ENCODE measurements at places on chromosomes 5 and 9.

DNA sequence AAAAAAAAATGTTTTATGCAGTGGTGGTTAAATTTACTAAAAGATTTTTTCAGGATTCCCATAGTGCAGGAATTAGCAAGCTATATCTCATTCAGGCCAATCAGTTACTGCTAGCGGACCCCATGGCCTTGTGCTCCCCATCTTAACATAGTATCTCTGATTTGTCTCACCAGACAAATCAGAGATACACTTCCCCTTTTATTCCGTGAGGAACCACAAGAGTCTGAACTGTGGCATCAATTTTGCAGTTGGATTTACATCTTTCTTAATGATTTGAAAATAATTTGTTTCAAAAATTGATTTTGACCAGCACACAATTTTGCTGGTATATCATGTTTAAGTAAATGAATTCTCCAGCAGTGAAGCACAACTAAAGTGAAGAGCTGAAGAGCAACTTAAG, 17.9 kb downstream of the ITGA1 start:
- no peak for DNase-seq

GRCh38 chr5:126445502-126446174, 22.4 kb downstream of the GRAMD2B start:
- no peak for DNase-seq

DNA sequence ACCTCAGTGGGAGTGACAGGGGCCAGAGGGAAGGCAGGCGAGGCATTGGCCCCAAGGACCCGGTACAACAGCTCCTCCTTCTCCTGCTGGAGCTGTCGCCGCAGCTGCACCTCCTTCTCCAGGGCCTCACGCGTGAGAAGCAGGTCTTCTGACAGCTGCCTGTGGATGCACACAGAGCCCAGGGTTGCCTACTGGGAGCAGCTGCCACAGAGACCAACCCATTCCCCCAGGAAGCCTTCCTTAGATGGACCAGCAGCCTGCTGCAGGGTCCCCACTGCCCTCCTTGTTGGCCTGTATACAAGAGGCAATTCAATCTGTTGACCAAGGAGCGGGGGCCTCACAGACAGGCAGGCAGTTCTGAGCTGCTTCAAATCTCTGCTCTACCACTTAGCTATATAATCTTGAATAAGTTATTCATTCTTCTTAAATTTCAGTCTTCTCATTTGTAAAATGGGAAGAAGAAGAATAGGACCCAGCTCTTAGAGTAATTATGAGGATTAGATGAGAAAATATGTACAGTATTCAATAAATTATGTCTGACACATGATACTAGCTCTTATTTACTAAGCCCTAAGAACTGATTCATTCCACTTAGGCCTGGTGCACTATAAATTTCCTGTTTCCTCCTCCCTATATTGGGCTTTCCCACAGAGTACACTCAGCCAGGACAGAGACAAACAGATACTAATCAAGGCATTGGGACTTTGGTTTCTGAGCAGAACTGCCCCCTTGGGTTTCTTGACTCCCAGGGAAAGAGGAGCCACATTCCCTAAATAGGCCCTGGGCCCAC, 26.1 kb upstream of the ANXA6 start:
- DNase-seq: no peak

DNA sequence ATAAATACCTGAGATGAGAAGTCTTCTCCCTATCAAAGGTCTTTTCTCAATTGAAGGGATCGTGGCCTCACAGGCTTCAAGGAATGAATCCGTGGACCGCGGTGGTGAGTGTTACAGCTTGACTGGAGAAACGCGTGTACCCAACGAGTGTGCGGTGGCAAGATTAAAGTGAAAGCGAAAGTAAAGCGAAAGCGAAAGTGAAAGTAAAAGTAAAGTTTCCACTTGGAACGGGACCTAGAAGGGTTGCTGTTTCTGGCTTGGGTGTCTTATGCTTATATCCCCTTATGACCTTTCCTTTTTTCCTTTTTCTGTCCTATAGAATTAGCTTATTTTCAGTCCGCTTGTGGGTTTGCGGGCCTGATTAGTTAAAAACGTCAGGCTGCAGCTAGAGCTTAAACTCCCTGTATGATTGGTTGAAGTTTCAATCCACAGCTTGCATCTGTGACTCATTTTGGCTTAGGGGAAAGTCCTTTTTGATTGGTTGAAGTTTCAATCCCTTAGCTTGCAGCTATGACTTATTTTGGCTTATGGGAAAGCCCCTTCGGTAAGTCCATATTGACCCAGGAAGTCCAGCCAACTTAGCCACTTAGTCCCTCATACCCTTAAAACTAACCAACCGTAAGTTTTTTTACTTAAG, 924.3 kb upstream of the CDH10 start:
- peak; percentile 48 for DNase-seq

DNA sequence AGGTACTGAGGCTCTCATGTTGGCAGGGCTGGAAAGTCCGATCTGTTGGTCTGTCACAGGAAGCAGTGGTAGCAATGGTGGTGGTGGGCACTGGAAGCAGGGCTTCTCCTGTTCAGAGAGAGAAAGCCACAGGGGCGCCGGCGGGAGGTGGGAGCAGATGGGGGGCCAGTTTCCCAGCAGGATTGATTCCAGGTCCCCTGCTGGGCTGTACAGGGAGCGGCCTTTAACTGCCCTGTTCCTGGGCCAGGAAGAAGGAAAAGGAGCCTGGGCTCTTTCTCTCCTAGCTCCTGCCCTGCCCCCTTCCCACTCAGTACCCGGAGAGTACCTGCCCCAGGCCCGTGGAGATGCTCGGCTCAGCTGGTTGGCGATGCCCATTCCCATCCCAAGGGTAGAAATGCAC, 2.6 kb upstream of the DAB2IP start:
- DNase-seq: no peak

DNA sequence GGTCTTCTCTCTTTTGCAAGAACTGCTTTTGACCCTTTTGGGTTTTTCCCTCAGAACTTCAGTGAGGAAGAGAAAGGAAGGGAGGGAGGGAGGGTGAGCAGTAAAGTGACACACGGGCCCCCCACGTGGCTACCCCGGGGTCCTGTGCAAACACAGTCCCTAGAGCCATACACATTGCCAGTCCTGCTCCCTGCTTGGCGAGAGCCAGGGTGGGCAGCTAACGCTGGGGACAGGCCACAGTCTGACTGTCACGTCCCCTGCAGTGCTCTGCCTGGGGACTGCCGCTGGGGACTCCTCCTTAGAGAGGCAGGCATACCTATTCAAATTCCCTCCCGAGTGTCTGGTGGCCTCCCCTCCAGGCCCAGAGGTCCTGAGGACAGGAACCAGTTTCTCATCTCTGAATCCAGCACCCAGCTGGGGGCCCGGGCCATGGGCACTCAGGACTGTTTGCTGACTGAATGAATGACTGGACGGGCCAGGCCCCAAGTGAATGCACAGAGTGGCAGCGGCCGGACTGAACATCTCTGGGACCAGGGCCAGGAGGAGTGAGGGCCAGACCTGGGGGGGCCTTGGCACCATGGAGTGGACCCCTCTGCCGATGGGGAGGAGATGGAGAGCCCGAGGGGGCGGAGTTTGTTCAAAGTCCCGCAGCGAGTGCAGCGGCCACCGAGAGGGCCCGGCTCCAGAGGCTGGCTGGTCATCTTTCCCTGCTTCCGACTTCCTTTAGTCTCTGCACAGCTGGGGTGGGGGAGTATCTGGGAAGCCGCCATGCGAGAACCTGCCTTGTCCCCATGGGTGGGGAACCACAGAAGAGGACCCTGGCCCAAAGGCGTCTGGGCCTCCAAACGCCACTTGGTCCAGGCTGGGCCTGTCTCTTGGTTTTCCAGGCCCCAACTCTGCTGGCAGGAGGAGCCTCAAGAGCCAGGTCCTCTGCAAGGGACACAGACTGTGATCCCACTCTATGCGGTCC, 5.8 kb downstream of the CCDC187 start:
- no peak for DNase-seq

DNA sequence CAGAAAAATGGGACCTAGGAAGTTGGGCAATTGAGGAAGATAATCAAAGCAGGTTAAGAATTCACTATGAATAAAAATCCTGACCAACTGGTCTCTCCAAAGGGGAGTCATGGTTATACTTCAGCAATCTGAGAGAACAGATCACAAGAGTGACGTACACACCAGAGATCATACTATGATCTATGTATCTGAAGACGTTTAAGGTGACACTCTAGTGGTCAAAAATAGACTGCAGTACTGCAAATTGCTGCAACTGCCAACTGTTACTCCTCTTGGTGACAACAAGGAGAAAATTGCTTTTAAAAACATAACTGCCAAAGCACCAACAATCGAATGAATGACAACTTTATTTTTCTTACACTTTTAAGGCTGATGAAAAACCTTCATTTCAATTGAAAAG, 4.9 kb downstream of the AK6 start:
- DNase-seq: peak; percentile 40

DNA sequence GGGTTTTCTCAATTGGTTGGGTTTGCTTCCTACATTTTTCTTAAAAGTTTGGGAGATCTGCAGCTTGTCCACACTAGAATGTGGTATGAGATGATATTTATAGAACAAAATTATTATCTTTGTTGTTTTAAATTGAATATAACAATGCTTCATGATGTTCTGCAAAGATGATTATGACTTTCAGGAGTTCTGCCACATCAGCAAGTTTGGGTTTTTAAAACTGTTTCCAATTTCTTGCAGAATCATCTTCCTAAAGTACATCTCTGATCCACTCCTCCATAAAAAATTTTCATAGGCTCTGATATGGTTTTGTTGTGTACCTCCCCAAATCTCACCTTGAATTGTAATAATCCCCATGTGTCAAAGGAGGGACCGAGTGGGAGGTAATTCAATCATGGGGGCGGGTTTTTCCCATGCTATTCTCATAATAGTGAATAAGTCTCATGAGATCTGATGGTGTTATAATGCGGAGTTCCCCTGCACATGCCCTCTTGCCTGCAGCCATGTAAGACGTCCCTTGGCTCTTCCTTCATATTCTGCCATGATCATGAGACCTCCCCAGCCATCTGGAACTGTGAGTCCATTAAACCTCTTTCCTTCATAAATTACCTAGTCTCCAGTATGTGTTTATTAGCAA, 119.1 kb upstream of the PTGER4 start:
- DNase-seq: no peak

DNA sequence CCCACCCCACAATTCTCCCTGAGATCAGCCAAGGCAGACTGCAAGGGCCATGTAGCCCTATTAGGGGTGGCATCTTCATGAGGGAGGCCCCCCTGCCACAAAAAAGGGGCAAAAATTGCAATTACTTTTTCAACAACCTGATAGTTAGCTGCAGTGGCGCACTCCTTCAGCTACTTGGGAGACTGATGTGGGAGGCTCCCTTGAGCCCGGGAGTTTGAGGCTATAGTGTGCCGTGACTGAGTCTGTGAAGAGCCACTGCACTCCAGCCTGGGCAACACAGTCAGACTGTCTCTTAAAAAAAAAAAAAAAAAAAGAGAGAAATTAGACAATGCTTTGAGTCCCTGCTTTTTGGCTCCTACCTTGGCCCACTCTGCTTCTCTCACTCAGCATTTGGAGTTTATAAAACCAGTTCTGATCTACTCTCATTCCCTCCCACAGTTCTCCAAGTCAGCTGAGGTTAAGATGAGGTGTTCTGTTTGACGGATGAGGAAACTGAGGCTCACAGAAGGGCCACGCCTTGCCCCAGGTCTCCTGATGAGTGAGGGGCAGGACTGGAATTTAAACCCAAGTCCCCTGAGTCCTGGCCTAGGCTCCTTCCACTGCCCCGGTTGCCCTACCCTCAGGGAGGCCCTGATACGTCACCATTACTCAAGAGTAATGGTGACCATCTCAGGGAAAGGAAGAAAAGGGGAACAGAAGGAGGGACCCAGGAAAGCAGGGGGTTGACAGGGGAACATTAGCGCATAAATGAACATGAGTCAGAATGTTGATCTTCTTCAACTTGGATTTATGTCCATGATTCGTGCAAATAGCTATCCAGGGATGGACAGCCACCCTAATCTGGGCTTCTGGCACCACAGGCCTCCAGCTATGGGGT, 9.0 kb downstream of the GPX3 start:
- no peak for DNase-seq

DNA sequence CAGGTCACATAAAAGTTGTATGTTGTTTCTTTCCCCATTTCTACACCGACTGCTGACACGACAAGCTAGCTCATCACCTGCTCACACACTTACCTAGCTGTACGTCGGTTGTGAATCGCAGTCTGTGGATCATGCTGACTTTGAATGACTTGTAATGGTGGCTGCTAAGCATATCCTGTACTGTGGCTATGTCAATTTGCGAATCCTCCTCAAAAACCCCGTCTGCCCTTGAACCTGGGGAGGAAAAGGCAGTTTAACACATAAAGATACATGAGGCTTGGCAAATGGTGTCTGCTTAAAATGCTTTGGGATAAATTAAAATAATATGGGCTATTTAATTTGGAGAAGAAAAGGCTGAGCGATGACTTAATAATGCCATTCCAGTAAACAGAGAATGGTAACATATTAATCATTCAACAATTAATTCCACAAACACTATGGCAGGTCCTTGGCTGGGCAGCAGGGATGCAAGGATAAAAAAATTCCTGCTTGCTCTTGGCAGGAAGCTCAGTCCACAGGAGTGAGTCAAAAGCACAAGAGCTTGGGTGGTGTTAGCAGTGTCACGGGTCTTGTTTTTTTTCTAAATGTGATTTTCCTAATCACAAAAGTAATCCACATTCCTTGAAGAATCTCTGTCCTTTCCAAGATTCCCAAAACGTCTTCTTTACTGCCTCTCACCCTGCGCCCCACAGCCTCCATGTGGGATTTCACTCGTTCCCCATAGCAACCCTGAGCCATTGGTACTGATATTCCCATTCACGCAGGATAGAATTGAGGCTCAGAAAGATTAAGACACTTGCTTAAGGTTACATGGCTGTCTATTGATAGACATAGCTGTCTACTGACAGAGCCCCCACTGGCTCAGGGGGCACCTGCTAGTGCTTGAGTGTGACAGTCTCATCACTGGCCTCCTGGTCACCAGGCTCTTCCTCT, 222.4 kb downstream of the MAPKAP1 start:
- DNase-seq: no peak

GRCh38 chr5:91849069-91849468, 466.0 kb upstream of the ARRDC3 start:
- DNase-seq: no peak

DNA sequence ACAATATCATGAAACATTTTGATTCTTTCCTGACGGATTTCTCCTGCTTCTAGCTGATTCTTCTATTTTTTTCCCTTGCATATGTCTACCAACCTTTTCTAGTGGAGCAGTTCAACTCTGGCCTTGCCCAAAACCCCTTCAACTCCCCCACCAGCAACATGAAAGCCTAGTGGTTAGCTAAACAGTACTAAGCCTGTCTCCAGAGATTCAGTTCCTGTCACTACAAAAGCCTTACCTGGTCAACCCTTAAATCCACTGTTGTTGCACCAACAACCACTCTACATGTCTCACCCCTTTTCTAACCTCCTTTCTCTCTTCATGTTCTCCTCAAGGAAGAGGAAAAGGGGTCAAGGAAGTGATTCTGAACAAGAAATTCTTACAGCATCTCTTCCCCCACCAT, 74.8 kb upstream of the PIK3R1 start:
- no peak for DNase-seq
